GF-D8 (cell line): ENCODE measurements at places on chromosomes 12 and 14.

- no peak for DNase-seq
These were observed 17.7 kb upstream of the CCDC91 start for GRCh38 chr12:28172434-28173030.

GRCh38 chr12:39380090-39380489 lies 62.8 kb downstream of the KIF21A start:
- no peak for DNase-seq

GRCh38 chr12:16545836-16546235 lies 60.1 kb downstream of the LMO3 start:
- DNase-seq = no peak

- DNase-seq = no peak
These were observed 227.4 kb downstream of the RPAP3 start for GRCh38 chr12:47478426-47478825.

DNA sequence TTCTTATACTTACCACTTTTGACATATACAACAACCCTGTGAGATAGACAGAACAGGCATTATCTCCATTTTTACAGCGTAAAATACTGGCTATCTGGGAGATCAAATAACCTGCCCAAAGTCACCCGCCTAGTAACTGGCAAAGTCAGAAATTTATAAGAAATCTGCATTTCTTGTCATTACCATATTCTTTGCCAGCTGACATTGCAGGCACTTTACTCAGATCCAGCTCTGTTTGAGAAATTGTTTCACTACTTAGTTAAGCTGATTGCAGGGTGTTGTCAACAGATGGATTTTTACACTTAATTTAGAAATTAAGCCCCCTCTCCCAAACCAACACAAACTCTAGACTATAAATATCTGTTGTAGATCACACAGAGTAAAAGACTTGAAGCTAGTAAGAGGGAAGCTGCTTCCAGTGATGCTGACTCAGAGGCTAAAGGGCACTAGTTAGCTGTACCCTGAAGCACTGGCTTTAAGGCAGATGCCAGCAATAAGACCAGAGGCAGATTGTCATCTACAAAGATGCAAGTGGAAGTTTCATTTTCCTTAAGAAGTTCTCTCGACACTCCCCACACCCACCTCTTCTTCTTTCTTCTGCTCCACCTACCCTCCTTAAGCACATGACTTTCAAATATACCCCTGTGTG lies 153.1 kb downstream of the ANO6 start:
- no peak for DNase-seq

DNA sequence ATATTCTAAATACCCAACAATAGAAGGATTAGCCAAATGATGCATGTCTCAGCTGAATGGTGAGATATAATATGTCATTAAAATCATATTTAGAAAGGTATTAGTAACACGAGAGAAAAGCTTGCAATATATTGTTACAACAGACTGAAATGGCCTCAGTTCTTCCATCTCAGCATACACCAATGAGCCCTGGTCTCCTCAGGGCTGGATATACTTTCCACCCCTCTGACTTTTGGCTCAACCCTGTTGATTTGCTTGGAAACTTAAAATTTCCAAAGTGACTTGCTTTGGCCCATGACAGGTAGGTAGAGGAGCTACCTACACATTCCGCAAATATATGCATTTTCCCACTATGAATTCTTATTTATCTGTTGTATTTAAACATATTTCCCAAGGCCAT lies 908.1 kb upstream of the TMEM132C start:
- no peak for DNase-seq

GRCh38 chr12:21221778-21222177 lies 90.8 kb downstream of the SLCO1B1 start:
- DNase-seq = no peak
